ENCODE measurements at places on chromosomes 13 and 19.

DNA sequence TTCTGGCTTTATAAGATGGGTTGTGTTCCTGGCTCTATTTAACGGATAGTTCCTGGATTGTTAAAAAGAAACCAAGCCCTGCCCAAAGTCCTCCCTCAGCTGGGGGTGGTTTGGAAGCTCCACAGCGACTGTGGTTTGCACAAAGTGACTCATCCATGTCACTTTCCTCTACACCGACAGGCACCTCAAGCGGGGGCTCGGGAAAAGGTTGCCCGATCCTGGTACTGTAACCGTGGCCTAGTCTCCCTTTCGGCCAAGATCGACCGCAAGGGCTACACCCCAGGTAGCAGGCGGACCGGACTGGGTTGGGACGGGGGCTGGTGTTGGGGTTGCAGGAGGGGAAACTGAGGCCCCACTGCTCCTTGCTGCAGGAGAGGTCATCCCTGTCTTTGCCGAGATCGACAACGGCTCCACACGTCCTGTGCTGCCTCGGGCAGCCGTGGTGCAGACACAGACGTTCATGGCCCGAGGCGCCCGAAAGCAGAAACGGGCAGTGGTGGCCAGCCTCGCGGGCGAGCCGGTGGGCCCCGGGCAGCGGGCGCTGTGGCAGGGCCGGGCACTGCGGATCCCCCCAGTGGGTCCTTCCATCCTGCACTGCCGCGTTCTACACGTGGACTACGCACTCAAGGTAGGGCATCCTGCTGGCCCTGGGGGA lies 1.6 kb downstream of the ARRDC2 start:
- DNase-seq: no peak

DNA sequence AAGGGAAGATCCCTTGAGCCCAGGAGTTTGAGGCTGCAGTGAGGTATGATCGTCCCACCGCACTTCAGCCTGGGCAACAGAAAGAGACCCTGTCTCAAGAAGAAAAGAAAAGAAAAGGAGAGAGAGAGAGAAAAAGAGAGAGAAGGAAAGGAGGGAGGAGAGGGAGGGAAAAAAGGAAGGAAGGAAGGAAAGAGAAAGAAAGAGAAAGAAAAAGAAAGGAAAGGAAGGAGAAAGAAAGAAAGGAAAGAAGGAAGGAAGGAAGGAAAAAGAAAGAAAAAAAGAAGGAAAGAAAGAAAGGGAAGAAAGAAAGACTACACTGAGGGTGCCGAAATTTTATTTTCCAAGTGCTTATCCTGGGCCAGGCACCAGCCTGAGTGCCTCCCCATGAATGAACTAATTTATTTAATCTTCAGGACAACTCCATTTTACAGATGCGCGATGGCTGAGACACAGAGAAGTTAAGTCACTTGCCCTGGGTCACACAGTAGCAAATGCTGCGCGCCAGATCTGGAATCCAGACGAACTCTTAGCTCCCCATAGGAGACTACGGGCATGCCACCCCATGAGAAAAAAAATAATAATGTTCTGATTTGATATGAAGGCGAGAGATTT lies 2.7 kb downstream of the CDC42EP5 start:
- DNase-seq: no peak

- peak; percentile 64 for DNase-seq
Observed at GRCh38 chr19:38634757-38635482, 12.5 kb upstream of the ACTN4 start.

GRCh38 chr19:616747-617526 lies 16.4 kb downstream of the POLRMT start:
- DNase-seq: no peak

GRCh38 chr19:28691683-28692082 lies 521.3 kb downstream of the UQCRFS1 start:
- DNase-seq: no peak

GRCh38 chr19:46834984-46835383 lies 15.7 kb downstream of the AP2S1 start:
- no peak for DNase-seq

- no peak for DNase-seq
Observed at GRCh38 chr13:23901365-23901764, 4.1 kb upstream of the C1QTNF9B start.

- DNase-seq: no peak
Observed at GRCh38 chr13:59047546-59047945, 1116.2 kb downstream of the DIAPH3 start.

DNA sequence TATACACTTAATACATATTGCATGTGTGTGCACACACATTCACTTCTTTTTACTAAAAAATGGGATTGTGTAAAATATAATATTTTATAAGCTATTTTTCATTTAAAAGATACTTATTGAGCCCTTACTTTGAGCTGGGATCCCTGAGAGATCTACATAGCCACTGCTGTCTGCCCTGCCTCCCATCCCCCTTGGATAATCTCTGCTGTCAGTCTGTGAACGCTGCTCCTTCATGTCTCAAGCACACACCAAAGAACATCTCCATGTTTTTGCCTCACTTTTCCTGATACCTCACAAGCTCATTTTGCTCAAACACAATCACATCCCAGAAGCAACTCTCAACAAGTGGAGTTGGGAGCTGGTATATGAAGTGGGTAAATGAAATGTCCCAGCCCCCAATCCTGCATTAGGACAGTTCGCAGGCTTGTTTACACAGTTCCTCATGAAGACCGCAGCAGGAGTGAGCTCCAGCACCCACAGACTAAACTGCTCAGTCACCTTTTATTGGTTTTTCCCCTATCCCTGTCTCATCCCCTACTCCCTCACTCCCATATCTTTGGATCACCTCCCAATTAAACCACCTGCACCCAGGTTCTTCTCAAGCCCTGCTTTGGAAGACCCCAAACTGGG lies 108.3 kb upstream of the FRY start:
- no peak for DNase-seq

- no peak for DNase-seq
Observed at GRCh38 chr13:62035981-62036380, 620.3 kb upstream of the PCDH20 start.

GRCh38 chr19:7013678-7014077 lies 7.6 kb downstream of the MBD3L2B start:
- DNase-seq: no peak

- DNase-seq: peak; percentile 50
Observed at GRCh38 chr19:8702350-8702749, 3.8 kb upstream of the ACTL9 start.

GRCh38 chr19:55308281-55308680 lies 16.9 kb downstream of the TMEM150B start:
- DNase-seq: no peak

DNA sequence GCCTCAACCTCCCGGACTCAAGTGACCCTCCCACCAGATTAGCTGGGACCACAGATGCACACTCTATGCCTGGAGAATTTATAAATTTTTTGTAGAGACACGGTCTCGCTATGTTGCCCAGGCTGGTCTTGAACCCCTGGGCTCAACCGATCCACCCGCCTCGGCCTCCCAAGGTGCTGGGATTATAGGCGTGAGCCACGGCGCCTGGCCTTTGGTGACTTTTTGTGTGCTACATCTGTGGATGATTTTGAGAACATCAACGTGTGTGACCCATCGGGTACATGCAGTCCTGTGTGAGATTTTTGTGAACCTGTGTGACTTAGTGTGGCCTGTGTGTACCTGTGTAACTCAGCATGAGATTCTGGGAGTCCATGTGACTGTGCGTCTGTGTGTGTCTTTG lies 8.5 kb upstream of the NFIX start:
- no peak for DNase-seq

DNA sequence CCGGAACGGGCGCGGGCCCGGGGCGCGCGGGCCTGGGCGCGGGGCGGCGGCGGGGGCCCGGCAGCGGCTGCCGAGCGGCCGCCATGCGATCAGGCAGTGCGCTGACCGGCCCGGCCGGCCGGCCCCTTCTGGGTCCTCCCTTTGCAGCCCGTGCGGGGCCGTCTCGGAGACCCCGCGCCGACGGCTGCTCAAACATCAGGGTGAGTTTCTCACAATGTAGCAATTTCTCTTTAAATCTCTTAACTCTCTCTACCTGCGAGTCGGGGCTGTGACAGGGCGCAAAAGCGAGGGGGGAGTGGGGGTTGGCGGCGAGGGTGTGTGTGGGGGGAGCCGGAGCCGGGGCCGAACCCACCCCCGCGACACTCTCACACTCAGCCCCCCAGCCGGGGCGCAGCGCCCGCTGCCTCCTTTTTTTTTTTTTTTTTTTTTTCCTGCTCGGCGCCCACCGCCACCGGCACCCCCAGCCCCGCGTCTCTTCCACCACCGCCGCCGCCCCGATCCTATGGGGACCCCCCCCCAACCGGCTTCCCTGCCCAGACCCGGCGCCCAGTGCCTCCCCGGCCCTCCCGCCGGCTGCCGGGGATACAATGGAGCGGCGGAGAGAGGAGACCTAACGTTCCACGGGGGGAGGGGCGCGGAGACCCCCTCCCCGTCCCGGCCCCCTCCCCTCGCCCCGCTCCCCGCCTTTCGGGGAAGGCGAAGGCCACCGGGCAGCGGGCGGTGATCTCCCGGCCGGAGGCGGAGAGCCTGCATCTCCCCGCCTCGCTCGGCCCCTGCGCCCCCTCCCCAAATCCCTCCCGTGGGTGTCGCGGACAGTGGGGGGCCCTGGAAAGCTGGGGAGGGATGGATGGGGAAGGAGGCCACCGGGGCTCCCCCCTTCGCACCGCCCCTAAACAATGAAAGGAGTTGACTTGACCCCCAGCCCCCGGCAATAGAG lies at the start of gene BICRA:
Gene BICRA (plus strand): TSS at position 166 of the 937 bp plus-strand sequence. CDS start 64,441 bp downstream, outside the sequence.
- DNase-seq: peak; percentile 68

DNA sequence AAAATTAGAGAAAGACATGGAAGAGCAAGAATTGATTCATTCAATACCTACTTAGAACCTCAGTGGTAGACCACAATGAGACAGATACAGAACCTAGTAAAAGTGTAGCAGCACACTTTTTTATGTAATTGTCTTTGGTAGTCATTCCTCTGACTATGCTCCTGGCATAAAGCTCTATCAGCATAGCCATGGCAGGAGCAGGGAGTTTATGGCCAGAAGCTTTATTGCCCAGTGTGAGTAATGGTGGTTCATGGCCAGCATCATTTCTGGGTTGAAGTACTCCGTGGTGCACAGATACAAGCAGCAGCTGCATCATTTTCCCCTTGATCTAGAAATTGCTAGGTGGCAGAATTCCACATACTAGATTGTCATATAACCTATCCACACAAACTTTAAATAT lies 352.6 kb downstream of the TBC1D4 start:
- no peak for DNase-seq

GRCh38 chr13:74217811-74218210 lies 83.6 kb upstream of the KLF12 start:
- no peak for DNase-seq

- no peak for DNase-seq
Observed at GRCh38 chr13:100338275-100338674, 249.4 kb downstream of the PCCA start.

- no peak for DNase-seq
Observed at GRCh38 chr19:43688059-43688701, 18.2 kb upstream of the PLAUR start.

DNA sequence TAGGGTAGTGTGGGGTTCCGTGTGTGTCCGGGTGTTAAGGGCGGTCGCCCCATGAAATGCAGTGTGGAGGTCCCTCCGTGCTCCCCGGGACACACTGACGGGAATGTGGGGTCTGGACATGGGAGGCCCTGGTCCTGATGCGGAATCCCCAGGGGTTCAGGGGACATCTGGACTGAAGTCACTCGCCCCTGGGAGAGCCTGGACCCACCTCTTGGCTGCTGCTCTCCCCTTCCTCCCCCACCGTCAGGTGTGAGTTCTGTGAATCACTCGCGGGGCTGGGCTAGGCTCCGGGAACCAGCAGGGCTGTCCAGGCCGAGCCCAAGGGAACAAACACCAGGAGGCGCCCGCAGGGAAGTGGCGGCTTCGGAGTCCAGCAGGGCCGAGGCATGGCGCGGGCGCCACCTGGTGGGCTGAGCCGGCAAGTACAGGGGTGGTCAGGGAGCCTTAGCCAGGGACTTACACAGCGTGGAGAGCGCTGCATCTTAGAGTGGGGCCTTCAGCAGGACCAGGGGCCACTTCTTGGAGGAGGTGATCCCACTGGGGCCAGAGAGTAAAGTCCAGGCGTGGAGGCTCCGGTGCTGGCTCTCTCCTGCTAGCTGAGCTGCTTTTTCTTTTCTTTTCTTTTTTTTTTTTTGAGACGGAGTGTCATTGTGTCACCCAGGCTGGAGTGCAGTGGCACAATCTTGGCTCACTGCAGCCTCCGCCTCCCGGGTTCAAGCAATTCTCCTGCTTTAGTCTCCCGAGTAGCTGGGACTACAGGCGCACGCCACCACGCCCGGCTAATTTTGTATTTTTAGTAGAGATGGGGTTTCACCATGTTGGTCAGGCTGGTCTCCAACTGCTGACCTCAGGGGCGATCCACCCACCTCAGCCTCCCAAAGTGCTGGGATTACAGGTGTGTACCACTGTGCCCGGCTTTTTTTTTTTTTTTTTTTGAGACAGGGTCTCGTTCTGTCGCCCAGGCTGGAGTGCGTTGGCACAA lies 20.1 kb downstream of the WTIP start:
- peak; percentile 81 for DNase-seq

GRCh38 chr19:12672744-12673143 lies 6.1 kb downstream of the WDR83 start:
- DNase-seq: no peak

DNA sequence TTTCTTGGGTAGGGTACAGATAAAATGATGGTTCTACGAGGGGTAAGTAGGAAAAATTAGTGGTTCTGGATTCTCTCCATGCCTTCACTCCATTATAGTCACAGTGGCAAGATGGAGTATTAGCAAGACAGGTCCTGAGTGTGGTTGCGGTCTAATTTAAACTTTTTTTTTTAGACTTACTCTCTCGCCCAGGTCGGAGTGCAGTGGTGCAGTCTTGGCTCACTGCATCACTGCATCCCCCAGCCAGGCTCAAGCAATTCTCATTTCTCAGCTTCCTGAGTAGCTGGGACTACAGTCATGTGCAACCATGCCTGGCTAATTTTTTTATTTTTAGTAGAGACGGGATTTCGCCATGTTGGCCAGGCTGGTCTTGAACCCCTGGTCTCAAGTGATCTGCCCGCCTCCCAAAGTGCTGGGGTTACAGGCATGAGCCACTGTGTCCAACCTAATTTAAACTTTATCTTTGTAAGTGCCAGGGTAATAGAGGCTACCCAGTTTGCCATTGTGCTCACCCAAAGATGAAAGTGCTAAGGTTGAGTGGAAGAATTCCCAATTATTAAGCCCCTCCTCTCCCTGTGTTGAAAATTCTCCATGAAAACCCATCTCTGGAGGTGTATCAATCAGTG lies 135.6 kb downstream of the TM9SF2 start:
- no peak for DNase-seq

- peak; percentile 29 for DNase-seq
Observed at GRCh38 chr19:14433554-14434501, 722 bp downstream of the PKN1 start.
